ENCODE measurements at places on chromosomes 3 and 15.

DNA sequence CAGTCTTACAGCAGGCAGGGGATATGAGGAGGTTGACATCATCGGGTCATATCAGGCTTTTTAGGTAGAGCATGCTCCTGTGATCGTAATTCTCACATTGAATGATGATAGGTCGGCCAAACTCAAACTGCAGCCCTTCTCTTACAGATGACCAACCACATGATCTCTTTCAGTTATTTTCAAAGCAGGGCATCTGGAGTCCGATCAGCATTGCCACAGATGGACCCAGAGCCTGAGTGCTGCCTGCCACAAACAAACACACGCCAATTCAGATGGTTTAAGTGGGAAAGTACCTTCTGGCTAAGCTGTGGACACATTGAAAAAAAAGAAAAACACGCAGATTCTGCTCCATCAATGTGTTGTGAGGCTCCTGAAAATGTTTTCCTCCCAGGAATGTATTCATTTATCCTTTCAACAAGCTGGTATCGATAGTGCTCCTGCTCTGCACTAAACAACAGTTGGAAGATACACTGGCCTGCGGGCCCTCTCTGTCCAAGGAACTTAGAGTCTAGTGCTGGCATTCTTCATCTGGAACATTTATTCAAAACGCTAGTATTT, 31.2 kb downstream of the ARPP21 start:
- no peak for DNase-seq

DNA sequence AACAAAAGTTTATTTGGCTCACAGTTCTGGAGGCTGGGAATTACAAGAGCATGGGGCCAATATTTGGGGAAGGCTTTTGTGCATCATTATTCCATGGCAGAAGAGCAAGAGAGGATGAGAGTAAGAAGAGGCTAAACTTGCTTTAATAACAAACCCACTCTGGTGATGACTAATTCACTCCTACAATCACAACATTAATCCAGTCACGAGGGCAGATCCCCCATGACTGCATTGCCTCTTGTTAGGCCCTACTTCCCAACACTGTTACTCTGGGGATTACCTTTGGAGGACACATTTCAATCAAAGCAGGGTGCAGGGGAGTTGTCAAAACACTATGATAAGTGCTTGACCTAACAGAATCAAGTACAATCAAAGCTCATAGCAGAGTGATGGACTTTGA, 181.7 kb downstream of the BBX start:
- no peak for DNase-seq

DNA sequence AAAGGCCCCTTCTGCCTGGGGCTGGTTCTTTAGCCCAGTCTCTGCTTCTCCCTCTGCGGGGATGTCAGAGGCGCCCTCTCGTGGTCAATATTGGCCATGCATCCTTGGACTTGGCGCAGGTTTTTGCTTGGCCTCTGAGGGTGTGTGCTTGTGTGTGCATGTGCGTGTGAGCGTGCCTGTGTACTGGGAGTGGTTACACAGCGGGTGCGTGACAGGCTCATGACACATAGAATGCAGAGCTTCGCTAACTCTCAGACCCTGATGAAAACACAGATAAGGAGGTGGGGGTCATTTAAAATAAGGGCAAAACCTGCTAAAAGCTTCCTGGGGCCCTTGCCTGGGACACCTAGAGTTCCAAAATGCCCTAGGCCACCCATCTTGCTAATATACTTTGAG, 160.9 kb downstream of the SMAD6 start:
- peak; percentile 67 for DNase-seq

DNA sequence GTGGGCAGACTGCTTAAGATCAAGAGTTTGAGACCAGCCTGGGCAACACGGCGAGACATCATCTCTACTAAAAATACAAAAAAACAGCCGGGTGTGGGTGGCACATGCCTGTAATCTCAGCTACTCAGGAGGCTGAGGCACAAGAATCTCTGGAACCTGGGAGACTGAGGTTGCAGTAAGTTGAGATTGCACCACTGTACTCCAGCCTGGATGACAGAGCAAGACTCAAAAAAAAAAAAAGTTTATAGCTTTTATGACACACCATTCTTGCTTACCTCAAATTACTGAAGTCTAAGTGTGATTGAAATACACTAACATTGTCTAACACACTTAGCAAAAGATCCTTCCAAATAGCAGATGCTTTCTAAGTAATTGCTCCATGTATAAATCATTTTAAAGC, 207.6 kb downstream of the STAG1 start:
- DNase-seq, result no peak

GRCh38 chr15:57227166-57227565, 149.1 kb upstream of the CGNL1 start:
- DNase-seq, result no peak

DNA sequence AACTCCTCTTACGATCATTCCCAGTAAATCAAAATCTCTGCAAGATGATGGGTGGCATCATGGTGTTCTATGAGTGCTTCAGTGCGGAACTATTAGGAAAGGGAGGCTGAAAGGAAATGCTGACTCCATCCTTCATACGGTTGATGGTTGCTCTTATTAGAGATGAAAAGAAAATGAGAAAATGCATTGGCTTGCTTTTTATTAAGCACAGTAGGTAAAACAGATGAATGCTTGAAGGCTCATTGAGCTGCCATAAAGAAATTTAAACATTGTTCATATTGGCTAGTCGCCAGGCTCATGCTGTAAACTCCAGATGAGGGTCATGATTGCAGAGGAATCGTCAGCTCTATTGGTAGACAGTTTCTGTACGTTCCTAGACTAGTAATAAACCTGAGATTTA, 115.8 kb downstream of the EPHA3 start:
- DNase-seq, result no peak

- DNase-seq, result no peak
Measured at GRCh38 chr15:81047928-81048327, 47.2 kb downstream of the TLNRD1 start.

DNA sequence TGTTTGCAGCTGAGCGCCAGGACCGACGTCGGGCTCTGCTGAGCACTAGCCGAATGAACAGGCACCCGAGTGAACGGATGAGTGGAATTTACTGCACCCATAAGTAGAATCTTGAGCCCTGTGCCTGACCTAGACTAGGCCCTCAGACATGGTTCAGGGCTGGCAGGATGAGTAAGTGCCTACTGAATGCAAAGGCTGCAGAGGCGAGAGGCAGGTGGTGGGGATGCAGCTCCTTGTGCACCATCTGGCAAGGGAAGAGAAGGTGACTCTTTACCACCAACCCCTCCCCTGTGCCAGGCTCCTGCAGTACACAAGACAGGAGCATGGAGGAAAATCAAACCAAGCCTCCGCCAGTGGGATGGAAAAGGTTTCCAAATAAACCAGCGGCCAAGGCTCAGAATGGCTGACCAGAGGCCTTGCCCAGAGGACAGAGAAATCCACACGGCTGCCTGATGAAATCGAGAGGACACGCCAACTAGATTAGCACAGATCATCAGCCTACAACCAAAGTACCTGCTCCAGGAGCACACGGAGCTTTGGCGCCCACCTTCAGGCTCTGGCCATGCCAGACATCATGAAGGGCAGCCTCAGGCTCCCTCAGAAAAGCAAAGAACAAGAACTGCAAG, 141.7 kb upstream of the IQSEC1 start:
- no peak for DNase-seq

All from left renal pelvis (tissue), 4 donors.